Stimulated activated CD8-positive, alpha-beta memory T cell treated with anti-CD3 and anti-CD28 coated beads, Interleukin-7, amount 100 ng/mL, for 1 hour (primary cell): ENCODE measurements at places on chromosomes 2 and 18.

DNA sequence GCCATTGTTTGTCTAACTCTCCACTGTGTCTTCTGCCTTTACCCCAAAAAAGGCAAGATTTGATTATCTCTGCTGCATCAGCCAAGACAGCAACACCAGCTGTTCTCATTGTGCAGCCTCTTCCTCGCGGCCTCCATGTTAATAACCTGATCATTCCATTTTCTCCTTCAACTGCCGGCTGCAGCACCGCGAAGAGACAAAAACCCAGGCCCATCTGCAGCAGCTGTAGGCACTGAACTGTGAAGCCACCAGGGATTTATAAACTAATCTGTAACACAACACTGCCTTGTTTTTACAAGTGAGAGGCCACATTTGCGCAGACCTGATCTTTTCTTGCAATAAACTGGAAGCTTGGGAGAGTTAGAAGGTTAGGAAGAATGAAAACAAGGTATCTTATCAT is 147.8 kb downstream of the SATB2 start:
- DNase-seq = no peak

GRCh38 chr2:11393711-11394236 is 49.3 kb upstream of the ROCK2 start:
- DNase-seq = no peak

- no peak for DNase-seq
Observed at GRCh38 chr18:48294899-48295585, 114.1 kb downstream of the ZBTB7C start.

GRCh38 chr18:13302457-13303225 is 84.1 kb downstream of the LDLRAD4 start:
- DNase-seq = no peak

GRCh38 chr2:233448220-233448559 is 93.9 kb downstream of the DGKD start:
- no peak for DNase-seq

DNA sequence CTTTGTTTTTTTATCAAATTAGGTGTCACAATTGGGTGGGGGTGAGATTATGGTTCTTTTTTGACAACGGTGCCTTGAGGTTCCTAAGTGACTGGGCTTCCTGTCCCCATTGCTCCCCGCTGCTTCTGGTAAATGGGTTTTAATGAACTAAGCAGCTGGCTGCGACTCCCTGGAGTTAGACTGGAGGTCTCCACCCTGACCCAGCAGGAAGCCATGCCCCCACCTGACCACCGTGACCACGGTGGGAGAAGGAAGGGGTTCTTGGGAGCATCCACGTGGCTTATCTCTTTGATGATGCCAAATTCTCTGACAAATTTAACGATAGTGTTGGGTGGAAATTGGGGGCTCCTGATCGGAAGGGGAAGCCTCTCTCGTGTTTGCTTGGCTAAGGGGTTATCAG is 12.2 kb downstream of the CNDP2 start:
- DNase-seq = no peak

DNA sequence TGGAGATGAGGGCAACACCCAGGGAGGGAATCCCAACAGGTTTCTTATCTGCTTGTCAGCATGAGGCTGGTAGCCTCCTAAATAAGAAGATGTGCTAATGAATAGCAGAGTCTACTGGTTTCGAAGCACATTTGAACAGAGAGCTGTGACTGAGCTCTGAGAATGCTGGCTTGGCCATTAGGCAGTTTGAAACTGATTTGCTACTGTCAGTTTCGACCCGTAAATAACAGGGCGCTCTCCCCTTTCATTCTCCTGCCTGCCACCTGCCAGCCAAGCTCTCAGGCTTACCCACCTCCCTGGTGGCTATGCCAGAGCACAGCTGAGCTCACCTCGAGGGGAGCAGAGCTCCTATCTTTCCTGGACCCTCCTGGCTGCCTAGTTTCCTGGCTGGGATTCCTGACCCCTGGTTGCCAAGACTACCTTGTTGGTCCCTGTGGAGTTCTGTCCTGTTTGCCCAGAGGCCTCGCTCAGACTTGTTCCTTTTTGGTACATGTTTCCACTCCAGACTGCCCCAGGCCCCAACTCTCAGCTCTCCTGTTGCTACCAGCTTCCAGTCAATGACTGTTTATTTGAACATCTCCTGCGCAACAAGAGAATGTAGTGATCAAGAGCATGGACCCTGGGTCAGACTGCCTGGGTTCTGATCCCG is 102.3 kb upstream of the ALPP start:
- DNase-seq = no peak

- no peak for DNase-seq
Observed at GRCh38 chr18:13006531-13007247, 15.5 kb downstream of the CEP192 start.

GRCh38 chr2:70475266-70475665 is 78.4 kb downstream of the TGFA start:
- DNase-seq = no peak

DNA sequence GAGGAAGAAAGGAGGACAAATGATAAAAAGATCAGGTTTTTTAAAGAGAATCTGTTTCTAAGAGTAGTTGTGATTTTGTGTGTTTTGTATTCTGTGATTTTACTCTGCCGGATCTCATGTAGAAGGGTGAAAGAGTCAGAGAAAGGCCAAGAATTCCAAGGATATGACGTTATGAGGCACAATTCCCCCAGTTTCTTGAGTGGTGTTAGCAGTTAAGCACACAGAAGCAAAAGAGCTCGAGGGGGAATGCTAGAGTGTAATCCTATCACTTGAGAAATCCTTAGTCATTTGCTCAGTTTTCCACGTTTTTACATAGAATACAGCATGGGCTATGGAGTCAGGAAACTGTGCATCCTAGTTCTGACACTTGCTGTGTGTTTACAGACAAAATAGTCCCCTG is 34.8 kb downstream of the METTL4 start:
- no peak for DNase-seq

GRCh38 chr2:150479075-150479915 is 8.2 kb downstream of the RND3 start:
- no peak for DNase-seq

GRCh38 chr2:61671561-61672315 is 133.6 kb upstream of the XPO1 start:
- DNase-seq = no peak

DNA sequence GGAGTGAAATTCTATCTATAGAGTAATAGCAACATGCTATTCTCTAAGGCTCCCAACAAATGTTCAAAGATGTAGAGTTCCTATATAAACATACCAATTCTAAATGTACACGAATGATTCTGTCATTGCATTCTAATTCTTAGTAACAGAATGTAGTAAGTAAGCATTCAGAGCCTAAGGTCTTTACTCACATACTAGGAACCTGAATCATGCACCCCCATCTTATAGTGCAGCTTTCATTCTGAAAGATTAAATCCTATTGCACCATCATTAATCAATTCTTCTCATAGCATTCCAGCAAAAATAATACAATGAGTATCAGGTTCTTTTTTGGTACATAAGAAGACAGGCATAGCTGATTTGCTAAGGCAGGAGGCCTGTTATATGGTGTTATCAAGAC is 230.0 kb downstream of the NCKAP5 start:
- DNase-seq = no peak

DNA sequence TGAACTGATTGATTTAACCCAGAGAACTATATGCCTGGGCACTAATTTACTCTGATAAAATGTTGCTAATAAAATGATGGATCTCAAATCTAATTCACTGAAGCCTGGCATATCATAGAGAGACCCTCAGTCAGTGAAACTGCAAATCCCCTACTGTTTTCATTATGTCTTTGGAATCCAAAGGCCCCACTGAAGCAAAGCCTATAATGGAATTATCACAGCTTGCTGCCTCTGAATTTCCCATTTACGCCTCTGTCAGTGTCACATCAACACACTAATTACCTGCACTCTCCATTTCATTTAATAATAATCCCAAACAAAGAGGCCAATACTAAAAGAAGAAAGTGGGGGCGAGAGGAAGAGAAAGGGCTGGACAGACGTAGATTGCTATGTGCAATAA is 470.9 kb downstream of the MBD2 start:
- no peak for DNase-seq

DNA sequence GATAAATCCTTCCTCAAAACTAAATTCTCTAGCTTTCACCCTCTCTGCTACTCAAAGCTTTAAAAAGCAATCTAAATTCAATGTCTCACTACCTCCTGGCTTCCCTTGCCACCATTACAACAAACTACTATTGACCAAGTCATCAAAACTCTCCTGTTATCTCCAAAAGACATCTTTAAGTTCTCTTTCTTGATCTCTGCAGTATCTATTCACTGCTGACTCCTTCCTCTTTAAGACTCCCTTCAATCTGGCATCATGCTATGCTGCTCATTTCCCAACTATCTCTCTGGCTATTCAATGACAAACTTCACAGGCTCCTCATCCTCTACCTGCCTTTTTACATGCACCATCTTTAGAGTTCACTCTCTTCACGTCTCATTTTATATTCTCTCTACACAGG is 5.9 kb downstream of the PPP3R1 start:
- no peak for DNase-seq

GRCh38 chr2:68834737-68835376 is 36.3 kb downstream of the BMP10 start:
- DNase-seq = no peak

GRCh38 chr2:174219321-174219720 is 29.0 kb downstream of the OLA1 start:
- DNase-seq = no peak

- DNase-seq = no peak
Observed at GRCh38 chr2:86476092-86476491, 34.9 kb downstream of the KDM3A start.

DNA sequence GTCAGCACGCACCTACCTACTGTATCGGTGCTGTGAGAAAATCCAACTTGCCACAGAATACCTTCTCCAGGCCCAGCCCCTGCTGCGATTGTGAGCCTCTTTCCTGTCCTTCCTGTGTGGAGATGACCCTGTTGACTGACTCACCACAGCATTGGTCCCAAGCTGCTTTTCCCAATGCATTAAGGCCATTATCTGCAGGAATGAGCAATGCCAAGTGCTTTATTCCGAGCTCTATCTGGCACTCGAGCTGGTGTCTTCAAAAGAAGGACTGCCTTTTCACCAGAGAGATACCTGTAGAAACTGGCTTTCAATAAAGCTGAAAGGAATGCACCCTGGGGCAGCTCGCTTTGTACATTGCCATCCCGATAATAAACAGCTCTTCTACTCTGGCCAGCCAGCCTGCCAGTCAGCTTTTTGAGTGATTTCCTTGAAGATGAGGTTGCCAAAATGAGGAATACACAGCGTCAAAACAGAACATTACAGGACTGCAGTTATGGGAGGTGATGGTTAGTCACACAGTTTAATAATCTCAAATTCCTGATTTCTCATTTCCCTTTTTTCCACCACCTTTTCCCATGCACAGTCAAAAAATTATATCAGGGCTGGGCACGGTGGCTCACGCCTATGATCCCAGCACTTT is 8.3 kb upstream of the RNF103 start:
- no peak for DNase-seq

DNA sequence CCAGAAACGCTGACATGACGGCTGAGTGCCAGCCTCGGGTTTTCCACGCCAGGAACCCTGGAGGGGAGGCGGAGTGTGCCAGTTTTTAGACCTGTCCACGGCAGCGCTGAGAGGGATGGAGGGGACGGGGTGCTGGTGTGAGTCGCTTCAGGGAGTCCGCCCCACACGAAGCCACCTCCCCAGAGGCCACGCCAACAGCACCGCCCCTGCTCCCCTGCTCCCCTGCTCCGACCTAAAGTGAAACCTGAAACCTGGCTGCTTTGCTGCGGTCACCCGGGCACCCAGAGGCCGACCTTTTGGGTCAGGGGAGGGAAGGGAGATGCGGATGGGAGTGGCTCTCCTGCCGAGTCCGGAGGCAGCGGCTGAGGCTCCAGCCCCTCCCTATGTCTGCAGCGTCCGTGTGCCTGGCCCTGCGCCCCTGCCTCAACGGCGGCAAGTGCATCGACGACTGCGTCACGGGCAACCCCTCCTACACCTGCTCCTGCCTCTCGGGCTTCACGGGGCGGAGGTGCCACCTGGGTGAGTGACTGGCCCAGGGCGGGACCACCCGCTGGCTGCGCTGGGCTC is 38.1 kb downstream of the SNED1 start:
- peak; percentile 24 for DNase-seq

GRCh38 chr18:69845593-69846506 is 101.8 kb downstream of the CD226 start:
- DNase-seq = no peak
